ENCODE measurements at places on chromosomes 2 and 18.

DNA sequence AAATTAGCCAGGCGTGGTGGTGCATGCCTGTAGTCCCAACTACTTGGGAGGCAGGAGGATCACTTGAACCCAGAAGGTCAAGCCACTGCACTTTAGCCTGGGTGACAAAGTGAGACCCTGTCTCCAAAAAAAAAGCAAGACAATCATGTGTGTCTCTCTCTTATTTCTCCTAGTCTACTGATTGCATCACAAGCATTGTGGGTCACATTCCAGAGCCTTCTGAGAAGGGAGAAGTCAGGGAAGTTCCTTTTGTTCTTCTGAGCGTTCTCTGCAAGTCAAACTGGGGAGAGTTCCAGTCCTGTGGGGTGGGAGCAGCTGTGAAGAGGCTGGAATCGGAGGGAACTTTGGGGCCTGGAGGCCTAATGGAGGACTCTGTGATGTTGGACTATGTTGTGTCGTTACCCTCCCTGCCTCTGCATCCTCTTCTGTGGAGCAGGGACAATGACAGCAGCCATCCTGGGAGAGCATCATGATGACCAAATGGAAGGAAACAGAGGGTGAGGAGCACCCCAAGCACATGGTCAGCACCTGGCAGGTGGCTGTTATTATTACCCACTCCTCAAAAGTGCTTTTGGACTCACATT is 115.4 kb downstream of the MRO start:
- no peak for DNase-seq

DNA sequence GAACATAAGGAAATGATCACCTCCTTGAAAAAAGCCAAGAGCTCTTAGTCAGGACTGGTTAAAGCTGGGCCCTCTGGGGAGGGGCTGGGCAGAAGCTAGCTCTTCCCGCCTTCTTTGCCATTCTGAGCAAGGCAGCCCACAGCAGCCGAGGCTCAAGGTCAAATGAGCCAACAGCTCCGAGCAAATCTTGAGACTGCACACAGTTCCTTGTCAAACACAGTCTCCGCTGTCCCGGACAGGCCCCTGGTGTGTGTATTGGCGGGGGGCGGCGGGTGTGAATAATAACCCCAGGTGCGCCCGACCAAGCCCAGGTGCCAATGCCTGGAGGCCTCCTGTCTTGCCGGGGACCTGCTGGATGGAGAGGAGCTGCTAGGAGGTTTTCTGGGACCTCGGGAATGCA is 46.4 kb upstream of the ACAA2 start:
- DNase-seq: no peak

DNA sequence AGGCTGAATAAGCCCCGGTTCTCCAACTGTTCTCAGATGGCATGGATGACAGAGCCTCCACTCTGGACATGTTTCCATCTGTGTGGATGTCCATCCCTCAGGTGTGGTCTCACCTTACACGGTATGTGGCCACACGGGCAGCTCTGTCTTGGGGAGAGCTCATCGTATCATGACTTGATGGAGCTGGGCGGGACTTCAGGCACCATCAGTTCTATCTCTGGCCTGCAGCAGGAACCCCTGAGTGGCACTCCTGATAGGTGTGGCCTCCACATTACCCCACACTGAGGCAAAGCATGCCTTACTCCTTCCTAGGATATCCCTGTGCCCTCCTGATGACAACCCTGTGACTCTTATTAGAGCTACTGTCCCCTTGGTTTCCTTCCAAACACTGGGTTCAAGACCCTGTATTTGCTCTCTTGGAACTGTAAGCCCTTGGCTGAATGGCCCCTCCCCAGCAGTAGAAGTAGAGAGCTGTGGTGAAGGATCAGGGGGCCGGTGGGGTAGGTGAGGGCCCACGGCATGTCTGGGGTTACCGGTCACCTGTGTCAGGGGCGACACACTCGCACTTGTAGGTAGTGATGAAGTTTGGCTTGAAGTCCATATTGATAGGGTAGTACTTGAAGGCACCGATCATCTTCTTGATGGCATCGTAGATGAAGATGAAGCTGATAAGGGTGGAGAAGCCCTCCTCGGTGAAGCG is 48.2 kb downstream of the MTHFD2 start:
- DNase-seq: no peak

- DNase-seq: peak; percentile 3
These were observed 18.5 kb upstream of the CCDC93 start for GRCh38 chr2:118032169-118033013.

DNA sequence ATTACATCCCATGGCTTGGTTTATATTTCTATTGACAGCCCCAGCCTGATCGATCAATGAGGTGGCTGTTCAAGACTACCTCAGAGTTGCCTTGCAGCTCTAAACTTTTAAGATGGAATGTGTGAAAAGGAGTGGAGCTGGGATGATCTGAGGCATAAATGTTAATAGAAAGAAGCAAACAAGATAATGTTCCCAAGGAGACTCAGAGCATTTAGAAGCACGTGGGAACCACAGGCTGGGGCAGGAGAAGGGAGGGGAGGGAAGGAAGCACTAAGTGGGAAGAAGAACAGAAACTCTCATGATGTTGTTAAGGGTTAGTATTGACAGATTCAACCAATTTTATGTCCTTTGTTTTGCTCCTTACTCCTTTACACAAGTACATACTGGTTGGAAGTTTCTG is 28.8 kb upstream of the LRATD1 start:
- no peak for DNase-seq

DNA sequence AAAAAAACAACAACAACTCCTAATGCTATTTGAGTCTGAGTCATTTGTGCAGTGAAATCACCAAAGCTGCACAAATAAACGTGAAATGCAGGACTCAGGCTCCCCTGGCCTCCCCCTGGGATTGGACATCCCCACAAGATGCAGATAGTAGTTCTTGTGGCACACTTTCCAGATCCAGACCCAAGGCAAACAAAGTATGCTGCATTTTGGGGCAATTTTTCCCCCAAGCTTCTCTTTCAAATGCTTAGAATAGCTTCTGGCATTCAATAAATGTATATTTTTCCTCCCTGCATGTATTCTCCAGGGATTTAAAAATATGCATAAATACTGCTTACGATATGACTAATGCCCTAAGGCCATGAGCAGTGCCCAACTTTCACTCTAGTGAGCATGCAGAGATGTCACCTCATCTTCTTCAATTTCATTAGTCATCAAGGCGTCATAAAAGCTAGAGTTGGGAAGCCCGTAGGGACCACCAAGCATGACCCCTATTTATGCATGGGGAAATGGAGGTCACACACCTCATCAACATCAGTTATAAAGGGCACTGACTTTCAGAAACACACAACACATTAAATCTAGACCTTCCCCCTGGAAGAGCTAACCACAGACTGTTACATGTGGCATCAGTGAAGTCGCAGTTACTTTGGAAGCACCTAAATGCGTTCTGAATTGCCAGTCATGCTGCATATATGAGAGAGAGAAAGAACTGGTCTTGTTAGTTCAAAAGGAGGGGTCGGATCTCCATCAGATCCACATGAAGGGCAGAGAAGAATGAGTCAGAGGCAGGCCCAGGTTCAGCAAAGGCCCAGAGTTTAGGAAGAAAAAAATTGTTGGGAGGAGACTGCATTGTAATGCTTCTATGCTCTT is 374.1 kb downstream of the LPIN1 start:
- DNase-seq: no peak

DNA sequence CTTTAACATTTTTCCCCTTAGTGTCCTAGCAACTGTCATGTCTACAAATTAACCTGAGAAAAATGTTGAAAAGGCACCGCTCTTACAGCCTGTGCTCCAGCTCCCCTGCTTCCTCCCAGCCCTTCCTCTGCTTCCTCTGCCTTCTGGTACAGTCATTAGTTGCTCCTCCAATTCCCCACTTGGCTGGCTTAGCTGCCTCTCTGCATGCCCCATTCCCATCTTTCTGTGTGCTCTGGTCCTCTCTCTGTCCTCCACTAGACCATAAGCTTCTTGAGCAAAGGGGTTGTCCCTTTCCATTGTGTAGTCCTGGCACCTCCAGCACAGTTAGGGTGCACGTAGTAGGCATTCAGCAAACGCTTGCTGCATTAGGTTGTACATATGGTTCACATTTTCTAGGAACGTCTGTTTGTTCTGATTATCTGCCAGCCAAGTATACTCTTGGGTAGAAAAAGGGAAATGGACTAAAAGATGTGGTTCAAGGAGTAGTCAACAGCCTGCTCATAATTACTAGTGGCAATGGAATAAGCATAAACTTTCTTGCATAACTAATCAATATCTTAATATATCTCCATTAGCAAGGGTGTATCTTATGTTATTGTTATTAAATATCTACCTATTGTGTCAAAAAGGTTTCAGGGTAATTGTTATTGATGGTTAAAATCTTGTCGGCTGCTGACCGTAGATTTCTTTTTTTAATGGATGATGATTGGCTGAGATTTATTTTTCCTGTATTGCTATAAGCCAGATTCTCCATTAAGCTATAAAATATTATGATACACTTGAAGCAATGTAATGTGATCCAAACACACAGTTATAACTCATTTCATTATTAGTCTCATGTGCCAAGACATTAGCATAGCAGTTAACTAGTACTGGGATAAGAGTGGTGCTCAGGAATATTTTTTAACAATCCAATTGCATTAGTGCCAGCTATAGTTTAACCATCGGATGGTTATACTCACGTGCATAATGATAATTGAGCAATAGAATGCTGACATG is 340.1 kb downstream of the SLC4A3 start:
- no peak for DNase-seq

- no peak for DNase-seq
These were observed 113.4 kb upstream of the PKDCC start for GRCh38 chr2:41934329-41934958.

GRCh38 chr2:238160206-238161129 is 1.7 kb downstream of the ERFE start:
- no peak for DNase-seq

DNA sequence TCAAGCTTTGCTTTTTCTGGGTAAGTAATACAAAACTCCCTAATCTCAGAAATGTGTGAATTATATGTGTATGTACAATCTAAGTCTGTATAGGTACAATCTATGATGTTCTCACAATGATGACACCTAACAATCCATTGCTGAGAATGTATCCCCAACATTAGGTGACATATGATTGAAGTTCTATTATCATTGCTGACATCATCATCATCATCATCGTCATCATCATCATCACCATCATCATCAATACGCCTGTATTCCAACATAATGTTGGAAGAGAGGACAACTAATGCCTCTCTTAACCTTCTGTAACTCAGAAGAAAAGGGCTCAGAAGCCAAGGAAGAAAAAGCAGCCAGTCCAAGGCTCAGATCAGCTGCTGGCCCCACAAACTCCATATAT is 84.2 kb upstream of the FBXO11 start:
- no peak for DNase-seq

DNA sequence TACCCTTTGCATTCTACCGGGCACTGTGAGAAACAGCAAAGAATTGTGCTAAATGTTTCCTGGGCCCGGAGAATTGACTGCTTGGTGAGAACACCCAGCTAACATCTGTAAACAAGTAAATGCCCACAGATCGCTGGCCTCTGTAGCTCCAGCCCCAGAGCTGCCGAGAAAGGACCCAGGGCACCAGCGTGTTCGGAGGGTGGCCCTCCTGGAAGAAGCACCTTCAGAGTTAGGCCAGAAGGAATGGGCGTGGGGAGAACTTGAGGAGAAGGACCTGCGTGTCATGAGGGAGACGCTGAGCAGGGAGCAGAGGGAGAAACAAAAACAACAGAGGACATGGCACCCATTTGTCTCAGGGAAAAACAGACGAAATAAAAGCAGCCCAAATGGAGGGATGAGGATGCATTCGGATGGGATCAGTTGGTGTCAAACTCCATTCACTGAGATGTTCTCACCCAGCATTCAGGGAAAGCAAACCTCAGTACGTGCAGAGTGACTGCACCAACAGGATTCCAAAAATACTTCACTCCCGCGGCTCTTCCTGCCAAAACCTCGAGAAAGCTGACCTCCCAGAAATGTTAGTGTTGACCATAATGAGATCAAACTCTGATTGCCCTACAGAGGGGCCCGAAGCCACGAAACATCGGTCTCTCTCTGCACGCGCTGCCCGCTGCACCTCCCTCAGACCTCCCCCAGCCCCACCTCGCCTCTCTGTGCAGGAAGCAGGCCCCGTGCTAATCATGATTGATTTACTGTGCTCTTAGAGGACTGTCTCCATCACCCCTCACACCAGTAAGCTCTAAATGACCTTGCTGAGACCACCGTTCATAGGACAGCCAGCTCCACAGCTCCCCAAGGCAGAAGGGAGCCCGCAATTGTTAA is 376.3 kb upstream of the SALL3 start:
- no peak for DNase-seq

- DNase-seq: no peak
These were observed 742.5 kb downstream of the TDRD15 start for GRCh38 chr2:21866316-21866715.

DNA sequence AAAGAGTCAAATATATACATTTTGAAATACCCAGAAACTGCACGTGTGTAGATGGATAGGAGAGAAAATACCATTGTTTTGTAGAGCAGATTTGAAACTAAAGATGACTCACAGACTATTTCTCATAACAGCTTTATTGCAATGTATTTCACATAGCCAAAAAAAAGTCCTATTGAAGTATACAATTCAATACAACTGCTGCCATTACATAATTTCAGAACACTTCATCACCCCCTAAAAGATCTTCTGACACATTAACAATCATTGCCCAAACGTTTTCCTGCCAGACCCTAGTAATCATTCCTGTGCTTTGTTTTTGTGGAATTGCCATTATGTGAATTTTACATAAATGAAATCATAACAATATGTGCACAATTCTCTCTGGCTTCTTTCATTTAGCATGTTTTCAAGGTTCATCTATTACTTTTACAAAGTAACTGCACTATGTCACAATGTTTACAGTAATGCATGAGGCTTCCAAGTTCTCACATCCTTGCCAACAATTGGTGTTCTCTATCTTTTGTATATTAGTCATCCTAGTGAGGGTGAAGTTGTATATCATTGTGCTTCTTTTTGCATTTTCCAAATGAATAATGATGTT is 378.6 kb upstream of the CWC22 start:
- DNase-seq: no peak

GRCh38 chr2:162243294-162243693 is at the start of gene FAP:
Gene FAP, minus strand, starts transcription at chr2:162243445. Its CDS starts 118 bp downstream, at chr2:162243327.
- DNase-seq: no peak

DNA sequence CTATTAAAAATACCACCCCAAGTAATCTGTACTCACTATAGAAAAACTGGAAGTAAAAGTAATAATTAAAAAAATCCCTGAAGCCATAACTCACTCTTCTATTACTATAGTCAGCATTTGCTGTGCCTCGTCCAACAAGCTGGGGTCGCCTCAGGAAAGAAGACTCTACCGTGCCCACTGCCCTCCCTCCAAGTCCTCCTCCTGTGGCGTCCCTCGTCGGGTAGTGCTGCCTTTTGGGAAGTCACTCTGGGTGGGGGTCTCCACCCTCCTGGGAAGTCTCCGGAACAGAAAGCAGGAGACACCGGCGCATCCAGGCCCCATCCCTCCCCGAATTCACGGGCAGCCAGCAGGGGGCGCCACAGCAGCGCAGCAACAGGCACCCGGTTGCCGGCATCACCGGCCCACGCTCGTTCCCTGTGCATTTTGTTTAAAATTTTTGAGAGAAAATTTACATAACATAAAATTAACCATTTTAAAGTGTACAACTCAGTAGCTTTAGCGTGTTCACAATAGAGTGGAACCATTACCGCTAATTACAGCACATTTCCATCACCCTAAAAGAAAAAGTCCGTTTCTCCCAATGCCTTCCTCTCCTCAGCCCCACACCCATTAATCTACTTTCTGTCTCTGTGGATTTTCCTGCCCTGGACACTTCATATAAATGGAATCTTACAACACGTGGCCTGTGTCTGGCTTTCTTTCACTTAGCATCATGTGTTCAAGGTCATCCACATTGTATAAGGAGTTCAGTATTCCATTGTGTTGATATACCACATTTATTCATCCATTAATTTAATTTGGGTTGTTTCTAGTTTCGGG is 62.2 kb downstream of the ADNP2 start:
- DNase-seq: no peak
